ENCODE measurements at places on chromosomes 3 and 15. TPM values are rescaled to one million over a fixed set of nuclear protein-coding genes. Genes with fewer than 3 reads are reported as not detected.

GRCh38 chr3:114582929-114583328, 289.1 kb downstream of the TIGIT start:
- no peak for DNase-seq

DNA sequence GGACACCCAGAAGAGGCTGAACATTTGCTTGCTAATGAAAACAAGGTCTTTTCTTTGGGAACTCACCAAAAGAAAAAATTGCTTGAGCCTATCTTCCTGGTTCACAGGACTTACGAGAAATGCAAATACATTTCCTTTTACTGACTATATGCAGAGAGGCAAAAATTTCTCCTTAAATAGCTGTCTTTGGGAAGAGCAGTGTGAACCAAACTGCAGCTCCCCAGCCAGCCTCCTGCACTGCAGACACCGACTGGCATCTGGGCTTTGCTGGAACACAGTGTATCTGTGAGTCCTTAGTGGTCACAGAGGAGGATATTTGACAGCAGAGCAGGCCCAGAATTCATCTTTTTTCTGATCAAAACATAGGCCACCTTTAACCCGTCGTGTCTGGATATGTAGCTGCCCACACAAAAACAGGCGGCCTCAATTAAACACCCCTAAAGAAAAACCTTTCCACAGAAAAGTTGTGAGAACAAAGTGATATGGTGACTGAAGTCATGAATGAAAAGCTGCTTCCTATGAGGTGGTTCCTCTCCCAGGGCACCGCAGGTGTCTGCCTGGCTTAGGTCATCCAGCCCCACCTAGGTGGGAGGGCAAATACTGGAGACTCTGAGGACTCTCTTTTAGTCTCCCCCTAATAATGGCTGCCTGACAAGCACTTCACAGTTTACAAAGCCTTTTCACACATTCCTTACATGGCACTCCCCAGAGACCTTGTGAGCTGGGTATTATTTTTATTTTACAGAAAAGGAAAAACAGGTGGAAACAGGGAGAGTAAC, 46.1 kb upstream of the TMEM158 start:
- no peak for DNase-seq

DNA sequence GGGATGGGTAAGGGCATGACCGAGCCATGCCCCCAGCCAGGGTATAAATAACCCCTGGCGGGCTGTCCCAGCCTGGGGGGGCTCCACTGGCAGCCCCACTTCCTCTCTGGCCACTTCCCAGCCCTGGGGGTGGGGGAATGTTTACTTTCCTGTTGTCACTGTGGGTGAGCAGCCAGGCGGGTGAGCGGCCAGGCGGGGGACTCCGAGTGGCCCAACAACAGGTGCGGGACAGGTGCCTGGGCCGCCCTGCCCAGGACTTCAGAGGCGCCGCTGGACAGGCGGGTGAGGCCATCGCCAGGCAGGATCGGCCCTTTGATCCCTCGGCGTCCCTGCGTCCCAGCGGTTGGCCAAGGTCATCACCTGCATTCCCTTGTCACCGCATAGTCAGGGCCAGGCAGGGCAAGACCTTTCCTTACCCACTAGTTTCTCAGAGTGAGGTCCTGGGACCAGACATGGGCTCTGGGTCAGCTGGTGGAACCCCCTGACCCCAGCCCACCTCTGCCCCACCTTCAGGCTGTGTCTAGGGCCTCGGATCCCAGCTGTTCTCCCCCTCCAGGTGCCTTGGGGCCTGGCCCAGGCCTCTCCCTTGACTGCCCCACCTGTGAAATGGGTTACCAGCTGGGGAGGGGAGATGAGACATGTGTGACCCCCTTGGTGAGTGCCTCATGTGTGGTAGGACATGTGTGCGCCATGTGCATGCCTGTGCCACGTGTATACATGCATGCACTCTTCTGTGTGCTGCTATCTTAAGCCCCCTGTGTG, 16.6 kb downstream of the SEMA3F start:
- no peak for DNase-seq

DNA sequence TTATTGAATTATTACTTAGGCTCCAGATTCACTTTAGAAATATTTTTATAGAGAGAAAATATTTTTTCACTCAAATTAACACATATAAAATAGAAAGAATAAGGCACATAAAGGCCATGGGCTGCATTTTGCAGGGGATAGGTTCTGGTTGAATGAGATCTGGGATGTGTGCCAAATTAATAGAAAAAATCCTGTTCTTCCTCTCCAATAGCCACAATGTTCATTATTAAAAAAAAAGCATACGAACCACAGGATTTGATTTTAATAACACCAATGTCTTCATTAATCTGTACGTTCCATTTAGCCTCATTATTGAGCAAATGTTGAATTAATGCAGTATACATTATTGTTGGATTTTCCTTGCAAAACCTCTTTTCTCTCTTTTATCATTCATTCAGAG, 622.8 kb upstream of the AGTR1 start:
- no peak for DNase-seq

- DNase-seq = no peak
Measured at GRCh38 chr3:140715035-140715434, 37.2 kb downstream of the TRIM42 start.

DNA sequence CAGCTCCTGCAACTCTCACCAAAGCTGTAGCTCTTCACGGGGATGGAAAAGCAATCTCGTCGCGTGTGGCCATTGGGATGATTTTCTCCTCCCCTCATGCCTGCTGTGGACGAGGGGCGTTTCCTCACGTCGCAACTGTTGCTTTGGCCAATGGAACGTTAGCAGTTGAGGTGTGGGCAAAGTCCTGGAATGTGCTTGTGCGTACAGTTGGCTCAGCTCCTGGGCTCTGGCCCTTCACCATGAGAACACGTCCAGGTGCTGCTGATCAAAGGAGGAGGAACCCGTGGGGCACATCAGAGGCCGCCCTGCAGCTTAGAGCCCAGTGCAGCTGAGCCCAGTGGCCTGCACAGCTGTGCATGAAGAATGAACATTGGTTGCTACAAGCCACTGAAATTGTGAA, 186.1 kb downstream of the TJP1 start:
- DNase-seq = peak; percentile 71

DNA sequence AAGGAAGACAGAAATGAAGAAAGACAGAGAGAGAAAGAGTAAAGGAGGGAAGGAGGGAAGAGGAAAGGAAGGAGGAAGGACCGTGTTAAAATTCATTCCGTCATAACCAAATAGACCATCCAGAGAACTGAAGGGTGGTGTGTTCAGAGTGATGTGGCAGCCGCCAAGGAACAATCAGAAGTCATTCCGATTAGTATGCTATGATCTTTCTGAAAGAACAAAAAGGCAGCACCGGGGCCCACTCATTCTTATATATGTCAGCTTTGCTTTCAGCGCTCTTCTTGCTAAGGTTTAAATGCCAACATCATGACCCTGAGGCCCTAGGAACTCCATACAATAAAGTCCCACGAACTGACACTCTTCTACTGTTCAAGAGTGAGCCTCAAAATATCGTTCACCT, 78.5 kb downstream of the CD47 start:
- no peak for DNase-seq

GRCh38 chr3:54780336-54780735, 147.5 kb downstream of the LRTM1 start:
- DNase-seq = no peak

- no peak for DNase-seq
Measured at GRCh38 chr3:148330542-148330941, 367.2 kb upstream of the AGTR1 start.

GRCh38 chr3:191455257-191455952, 5.6 kb upstream of the PYDC2 start:
- DNase-seq = no peak

DNA sequence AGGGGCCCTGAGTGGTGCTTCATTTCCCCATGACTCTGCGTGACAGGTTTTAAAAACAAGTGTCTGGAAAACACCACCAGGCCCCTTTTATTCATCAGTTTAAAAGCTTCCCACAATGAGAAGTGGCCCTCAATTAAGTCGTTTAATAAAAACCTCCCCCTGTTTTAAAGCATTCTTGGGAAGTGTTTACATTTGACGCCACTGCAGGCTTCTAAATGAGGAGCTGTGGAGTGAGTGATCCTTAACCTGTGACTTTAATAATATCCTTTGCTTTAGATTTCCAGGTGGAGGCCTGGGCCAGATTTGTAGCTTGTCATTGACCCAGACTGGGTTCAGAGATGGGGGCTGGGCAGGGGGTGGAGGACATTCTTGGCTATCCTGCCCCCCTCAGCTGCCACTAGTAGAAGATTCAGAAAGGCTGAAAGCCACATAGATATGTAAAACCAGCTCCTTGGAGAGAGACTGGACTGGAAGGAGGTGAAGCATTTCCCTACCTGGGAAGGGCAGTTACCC, 11.3 kb downstream of the CGNL1 start:
- no peak for DNase-seq

DNA sequence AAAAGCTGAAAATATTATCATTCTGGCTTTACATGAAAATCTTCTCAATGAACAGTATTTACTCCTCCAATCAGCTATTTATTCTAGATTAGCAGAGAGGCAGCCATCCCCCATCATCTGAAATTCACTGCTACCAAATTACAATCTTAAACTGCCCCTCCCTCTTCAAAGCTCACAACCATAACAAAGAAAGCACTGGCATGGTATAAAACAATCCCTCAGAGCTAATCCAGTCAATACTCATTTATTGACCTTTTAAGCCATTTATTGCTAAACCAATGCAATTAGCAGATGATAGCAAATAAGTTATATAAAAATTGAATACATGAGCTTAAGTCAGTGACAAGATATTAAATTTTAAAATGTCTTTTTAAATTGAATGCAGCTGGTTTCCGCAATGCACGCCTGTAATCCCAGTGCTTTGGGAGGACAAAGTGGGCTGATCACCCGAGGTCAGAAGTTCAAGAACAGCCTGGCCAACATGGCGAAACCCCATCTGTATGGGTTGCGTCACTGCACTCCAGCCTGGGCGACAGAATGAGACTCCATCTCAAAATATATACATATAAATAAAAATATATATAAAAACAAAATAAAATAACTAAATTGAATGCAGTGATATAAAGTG, 12.1 kb downstream of the SLC4A7 start:
- DNase-seq = no peak

DNA sequence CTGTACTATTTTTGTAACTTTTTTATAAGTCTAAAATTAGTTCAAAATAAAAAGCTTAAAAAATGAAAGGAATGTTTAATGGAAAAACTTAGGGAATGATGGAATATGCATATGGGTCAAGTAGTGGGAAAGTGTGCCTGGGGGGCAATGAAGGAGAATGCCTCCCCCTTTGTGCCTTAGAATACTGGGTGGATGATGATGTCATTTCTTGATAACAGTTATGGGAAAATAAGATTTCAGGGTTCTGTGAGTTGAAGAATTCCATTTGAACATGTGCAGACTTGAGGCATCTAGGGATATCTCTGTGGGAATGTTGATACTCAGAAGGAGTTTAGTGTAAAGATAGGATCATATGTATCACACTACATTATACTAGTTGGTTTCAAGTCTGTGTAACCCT, 13.8 kb downstream of the WDR93 start:
- no peak for DNase-seq

GRCh38 chr15:49380912-49381311, 42.1 kb upstream of the FGF7 start:
- no peak for DNase-seq

GRCh38 chr3:58999134-58999773, 50.6 kb downstream of the CFAP20DC start:
- DNase-seq = no peak

GRCh38 chr3:183038757-183039156, 58.4 kb upstream of the DCUN1D1 start:
- no peak for DNase-seq

- no peak for DNase-seq
Measured at GRCh38 chr3:49124991-49125670, 4.5 kb upstream of the USP19 start.

GRCh38 chr3:128210711-128211110, 57.4 kb downstream of the EEFSEC start:
- DNase-seq = no peak

DNA sequence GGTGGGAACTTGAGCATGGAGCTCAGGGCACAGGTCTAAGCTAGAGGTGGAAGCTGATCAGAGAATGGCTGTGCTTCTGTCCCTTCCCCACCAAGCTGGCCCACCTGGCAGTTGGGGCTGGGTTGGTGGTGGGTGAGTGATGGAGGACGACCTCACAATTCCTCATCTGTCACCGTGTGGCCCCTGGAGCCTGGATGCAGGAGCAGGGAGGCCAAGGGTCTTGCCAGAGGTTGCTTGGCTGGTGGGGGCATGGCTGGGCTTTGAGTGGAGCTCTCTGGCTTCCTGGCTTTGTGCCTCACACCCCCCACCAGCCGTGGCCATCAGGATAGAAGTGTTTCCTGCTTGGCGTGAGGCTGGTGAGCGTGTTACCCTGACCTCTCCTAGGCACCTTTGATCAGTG, 36.0 kb downstream of the FBLN2 start:
- DNase-seq = no peak

DNA sequence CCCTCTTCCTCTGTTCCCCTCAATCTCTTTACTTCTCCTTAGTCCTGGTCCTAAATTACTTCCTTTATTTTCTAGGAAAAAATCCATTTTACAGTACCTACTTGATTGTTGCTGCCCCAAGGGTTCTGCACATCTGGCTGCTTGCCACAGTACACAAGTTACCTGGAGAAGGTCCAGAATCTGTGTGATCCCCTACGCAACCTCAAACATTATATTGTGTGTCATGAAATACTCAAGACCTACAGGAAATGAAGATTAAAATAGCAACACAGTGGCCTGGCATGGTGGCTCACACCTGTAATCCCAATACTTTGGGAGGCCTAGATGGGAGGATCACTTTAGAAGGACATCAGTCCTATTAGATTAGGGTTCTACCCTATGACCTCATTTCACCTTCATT, 48.7 kb downstream of the PRKAR2A start:
- DNase-seq = no peak

GRCh38 chr15:62901909-62902546, 140.5 kb upstream of the TPM1 start:
- no peak for DNase-seq

DNA sequence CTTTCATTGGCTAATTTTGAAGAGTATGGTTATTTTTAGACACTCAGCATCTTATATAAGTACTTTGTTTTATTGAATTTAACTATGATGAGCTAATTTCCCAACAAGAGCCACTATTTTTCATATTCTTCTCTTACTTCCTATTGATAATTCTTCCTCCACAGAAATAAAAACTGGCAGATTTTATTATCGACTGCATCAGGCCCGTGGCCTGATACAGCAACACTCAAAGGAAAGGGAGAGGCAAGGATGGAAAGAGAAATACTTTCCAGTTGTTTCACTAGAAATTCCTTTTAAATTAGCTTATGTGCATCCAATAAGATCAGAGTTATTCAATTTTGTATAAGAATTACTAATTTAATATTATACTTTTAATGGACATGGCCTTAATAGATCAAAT, 886.3 kb downstream of the ROBO1 start:
- DNase-seq = no peak

GRCh38 chr3:64957408-64958198, 269.8 kb upstream of the ADAMTS9 start:
- DNase-seq = no peak

GRCh38 chr3:181691901-181692300, 19.8 kb upstream of the SOX2 start:
- DNase-seq = no peak

GRCh38 chr15:95429345-95429744, 901.2 kb upstream of the NR2F2 start:
- DNase-seq = no peak

OR5H2 gene
- not detected for total RNA-seq

SLC25A36 gene
- 83.4 TPM for total RNA-seq

EOGT gene
- 36.4 TPM for total RNA-seq

C2CD4A gene
- total RNA-seq = 0.14 TPM

HIGD2B gene
- not detected for total RNA-seq

VEPH1 gene
- total RNA-seq = 139 TPM

LSMEM2 gene
- total RNA-seq = not detected

KLHL40 gene
- total RNA-seq = not detected

STX19 gene
- 2.8 TPM for total RNA-seq

EEF1AKMT4 gene
- 2.7 TPM for total RNA-seq

VIPR1 gene
- total RNA-seq = 184 TPM

PGBD4 gene
- 1.3 TPM for total RNA-seq

Measured in upper lobe of right lung (tissue), 1 donor.